GM13976 (cell line): ENCODE measurements at places on chromosomes 11 and 22.

DNA sequence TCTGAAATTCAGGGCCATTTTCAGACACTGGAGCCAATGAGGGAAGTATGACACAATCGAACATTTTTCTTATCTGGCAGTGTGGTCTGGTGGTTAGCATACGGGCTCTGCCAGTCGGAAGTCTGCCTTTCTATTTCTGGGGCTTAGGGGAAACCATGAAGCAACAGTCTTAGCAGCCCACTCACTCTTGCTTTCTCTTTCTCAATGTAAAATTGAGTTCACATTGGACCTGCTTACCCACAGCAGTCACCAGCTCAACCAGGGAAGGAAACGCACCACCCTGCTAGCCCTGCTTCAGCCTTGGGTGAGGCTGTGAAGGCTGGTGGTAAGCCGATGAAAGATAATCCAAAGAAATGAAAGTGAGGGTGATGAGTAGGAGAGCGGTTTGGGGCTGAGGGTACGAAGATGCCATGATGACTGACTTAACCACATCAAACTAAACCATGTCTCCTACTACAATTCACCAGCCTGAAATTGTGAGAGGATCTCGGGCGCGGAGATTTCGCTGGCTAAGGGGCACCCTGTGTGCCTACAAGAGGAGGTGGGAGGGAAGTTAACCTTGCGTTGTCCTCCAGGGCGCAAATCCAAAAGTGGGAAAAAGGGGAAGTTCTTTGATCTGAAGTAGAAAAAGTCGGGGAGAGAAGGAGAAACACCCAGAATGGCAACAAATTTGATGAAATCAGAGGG, 2.0 kb upstream of the LMO2 start:
- peak; percentile 69 for DNase-seq

DNA sequence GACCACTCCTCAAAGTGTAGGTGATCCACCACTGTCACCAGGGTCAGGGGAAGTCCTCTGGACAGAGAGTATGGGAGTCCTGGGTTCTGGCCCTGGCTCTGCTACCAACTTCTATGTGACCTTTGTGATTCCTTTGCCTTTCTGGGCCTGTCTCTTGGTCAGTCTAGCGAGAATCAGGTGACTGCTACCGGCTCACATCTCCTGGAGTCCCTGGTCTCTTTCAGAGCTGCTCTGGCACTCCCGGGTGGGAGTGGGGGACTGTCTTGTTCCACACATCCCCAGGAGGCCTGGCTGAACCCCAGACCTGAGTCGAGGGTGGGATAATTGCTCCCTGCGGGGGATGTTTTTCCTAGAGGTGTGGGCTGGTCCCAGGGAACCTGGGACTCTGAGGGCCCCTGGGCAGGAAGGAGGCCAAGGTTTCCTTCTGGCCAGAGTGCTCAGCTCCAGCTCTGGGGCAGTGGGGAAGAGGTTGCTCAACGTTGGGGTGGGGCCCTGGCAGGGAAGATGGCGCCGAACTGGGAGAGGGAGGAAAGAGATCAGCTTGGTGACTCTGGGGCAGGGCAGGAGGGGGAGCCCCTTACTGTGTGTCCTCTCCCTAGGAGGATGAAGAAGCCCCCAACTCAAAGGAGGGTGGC, 2.1 kb downstream of the SOX10 start:
- DNase-seq: no peak

GRCh38 chr22:17201285-17201945, 17.8 kb downstream of the ADA2 start:
- no peak for DNase-seq

DNA sequence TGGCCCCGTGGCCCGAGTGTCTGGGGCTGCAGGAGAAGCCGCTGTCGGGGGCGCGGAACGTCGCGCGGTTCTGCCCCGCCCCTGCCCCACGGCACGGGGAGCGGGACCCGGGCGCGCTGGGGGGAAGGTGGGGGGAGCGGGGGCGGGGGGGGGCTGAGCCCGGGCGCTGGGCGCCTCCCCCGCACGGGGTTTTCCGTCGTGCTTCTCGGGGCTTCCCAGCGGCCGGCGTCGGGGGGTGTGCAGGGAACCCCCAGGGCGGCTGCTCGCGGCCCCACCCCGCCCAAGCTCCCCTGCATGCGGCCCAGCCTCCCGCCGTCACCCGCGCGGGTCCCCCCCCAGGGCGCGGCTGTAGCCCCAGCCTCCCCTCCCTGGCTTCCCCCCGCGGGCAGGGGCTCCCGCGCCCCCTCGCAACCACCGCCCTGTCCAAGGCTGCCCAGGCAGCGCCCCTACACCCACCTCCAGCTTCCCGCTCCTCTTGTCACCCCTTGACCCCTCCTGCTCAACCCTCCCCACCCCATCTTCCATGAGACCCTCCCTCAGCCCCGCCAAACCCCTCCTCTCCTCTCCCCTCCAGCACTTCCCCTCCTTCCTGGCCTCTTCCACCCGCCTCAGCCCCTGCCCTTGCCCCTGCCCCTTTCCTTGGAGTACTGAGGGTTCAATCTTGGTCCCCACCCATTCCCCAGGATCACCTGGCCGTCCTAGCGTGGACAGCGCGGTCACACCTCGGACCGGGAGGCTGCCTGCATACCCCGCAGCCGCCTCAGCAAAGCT, 1.7 kb downstream of the IL17REL start:
- peak; percentile 89 for DNase-seq

DNA sequence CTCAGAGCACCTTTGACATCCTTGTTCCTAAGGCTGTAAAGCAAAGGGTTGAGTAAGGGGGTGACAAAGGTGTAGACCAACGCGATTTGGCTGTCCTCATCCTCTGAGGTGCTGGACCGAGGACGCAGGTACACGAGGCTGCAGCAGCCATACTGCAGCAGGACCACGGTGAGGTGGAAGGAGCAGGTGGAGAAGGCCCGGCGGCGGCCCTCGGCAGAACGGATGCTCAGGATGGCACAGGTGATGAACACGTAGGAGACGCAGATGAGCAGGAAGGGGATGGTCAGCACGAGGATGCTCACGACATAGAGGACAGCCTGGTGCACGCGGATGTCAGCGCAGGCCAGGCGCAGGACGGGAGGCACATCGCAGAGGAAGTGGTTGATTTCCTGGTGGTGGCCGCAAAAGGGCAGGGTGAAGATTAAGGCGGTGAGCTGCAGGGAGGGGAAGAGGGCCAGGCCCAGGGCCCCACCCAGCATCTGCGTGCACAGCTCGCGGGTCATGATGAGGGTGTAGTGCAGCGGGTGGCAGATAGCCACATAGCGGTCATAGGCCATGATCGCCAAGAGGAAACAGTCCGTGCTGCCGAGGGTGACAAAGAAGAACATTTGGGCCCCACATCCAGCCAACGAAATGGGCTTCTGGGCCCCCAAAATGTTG, 632 bp downstream of the OR10Q1 start:
- no peak for DNase-seq

- DNase-seq: peak; percentile 48
Observed at GRCh38 chr11:124644426-124645280, 22.0 kb downstream of the TBRG1 start.

DNA sequence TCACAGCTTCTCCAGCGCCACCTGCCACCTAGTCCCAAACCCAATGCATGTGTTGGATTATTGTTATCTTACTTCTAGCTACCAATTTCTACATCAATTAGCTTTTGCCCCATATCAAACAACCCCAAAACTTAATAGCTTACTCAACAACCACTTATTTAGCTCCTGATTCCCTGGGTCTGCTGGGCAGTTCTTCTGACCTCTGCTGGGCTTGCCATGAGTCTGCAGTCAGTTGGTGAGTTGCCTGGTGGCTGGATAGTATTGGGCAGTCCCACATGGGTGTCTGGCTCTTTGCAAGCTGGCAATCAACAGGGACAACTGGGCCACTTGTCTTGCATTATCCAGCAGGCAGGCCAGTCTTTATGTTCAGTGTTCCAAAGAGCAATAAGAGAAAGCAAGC, 13.6 kb upstream of the MS4A15 start:
- DNase-seq: no peak

DNA sequence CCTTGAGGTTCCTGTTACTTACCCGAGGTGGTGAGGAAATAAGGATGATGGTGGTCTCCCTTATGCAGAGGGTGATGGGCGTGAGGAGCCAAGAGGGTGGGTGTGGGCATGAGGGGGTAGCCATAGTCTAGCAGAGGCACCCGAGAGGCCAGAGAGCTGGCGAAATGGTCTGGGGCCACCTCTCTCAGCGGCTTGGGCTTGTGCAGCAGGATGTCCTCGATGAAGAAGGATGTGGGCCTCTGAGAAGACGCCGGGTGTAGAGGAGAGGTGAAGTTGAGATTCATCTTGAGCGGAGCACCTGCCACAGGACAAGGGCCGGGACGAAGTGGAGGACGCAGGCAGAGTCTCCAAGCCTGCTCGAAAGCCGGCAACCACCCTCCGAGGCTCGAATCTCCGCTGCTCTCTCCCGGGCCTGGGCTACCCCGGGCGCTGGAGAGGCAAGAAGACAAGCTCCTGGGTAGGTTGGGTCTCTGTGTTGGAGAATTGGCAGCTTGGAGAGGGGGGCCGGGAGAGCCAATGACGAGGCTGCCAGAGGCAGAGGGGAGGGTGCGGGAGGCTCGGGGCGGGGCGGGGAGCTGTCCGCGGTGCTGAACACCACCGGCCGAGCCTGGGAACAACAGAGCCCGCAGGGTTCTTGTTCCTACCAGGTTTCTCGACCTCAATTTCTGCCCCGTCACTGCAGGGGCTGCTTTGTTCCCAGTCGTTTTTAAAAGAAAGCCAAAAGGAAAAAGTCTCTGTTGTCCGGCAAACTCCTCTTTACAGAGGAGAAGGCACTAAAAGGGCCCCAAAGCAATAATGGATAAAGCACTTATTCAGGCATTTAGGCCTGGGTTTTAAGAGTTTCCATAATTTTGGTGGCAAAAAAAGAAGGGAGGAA, at the start of gene BSX:
Gene BSX (minus strand): TSS at position 447 of the 877 bp plus-strand sequence. CDS start 163 bp downstream, at position 284.
- DNase-seq: peak; percentile 78

- DNase-seq: peak; percentile 27
Observed at GRCh38 chr22:35312198-35313059, 12.7 kb downstream of the TOM1 start.

- no peak for DNase-seq
Observed at GRCh38 chr22:38282397-38282796, 9.6 kb upstream of the TMEM184B start.

DNA sequence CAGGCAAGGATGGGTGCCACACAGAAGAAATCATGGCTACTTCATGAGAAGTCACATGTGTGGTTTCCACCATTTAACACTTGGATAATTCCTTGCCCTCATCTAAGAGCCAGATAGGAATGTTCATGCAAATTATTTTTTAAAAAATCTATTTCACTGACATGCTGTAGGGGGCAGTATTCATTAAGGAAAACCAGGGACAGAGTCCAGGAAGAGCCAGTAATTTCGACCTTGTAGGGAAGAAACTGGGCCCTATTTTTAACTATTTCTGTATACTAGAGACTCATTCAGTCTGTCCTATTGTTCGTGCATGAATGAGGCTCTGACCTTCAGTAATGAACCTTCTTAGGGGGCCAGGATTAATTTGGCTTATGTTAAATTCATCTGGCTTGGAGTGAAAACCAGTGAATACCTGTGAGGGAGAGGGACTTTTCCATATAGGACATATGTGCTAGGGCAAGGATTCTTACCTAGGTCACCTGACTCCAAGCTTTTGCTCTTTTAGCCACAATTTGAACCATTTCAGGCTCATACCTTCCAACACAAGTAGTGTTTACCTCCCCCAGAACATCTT, 192.7 kb downstream of the NAV2 start:
- no peak for DNase-seq

- no peak for DNase-seq
Observed at GRCh38 chr11:115466122-115466521, 38.1 kb downstream of the CADM1 start.

GRCh38 chr11:47686151-47686550, 29.0 kb downstream of the AGBL2 start:
- DNase-seq: no peak

DNA sequence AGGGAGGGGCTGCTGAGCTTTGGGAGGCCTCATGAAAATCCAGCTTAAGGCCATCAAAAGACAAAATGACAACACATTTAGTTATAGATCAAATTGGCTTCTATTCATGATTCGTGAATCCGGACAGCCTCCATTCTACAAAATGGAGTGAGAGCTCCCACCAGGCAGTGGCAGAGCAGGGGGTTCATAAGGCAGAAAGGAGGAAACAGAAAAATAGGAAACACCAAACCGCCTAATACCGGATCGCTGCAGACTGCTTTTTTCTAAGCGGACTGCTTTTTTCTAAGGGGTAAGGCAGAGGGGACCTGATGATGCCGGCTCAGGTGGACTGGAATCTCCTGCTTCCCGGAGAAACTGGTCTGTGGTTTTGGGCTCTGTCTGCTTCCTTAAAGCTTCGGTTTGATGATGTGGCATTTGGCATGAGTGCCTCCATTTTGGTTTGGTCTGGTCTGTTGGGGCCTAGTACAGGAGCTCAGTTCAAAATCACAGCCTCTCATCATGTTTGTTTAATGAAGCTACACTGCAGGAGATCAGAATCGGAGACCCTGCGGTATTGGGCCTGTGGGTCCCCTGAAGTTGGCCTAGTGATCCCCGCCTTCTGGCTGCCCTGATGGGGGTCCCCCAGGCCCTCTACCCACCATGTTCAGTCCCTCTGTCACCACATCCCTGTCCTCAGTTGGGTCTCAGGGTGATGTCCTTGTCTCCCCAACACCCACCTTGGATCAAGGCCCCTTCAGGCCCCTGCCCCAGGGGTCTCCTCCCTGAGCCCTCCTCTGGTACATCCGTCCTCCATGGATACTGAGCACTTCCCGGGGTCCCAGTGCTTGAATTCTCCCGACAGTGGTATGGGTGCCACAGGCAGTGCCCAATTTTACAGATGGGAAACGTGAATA, 1.2 kb downstream of the ALDH3B1 start:
- no peak for DNase-seq

- no peak for DNase-seq
Observed at GRCh38 chr11:101049123-101049522, 80.5 kb downstream of the PGR start.

DNA sequence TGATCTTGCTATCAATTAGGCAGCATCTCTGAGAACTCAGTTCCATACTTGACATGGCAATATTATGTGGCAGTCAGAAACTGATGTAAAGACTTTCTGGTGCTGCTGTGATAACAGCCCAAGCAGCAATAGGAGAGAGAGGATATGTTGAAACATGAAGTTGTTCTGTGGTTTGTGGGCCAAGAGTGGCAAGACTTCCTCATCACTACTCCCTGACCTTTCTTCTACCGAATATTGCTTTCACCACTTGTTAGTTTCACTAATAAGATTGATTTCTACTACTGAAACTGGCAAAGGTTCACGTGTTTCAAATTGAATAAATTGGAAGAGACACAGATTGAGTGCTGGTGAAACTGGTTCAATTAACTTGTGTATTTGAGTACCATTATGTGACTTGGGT, 852.6 kb upstream of the RAG2 start:
- DNase-seq: no peak

- DNase-seq: no peak
Observed at GRCh38 chr11:20875889-20876288, 206.5 kb downstream of the NELL1 start.
